Activated CD8-positive, alpha-beta memory T cell treated with anti-CD3 and anti-CD28 coated beads, Interleukin-2, amount 50 U/mL, for 48 hours (primary cell): ENCODE measurements at places on chromosomes 12 and 14.

DNA sequence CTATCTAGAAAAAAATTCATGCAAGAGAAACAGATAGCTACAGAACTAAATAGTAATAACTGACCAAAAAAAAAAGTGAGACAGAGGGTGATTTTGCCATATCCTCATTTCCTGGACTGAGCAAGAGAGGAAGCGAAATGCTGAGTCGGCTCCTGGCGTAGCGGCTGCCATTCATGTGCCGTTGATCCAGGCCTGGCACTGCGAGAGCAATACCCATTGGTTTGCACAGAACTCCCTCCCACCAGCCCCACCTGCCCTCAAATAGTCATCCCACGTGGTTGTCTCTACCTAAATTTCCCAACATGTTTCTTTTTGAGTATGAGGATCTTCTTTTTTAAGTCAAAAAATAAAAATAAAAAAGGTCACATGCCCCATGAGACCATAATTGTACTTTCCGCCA, 9.4 kb upstream of the WNT5B start:
- no peak for DNase-seq

DNA sequence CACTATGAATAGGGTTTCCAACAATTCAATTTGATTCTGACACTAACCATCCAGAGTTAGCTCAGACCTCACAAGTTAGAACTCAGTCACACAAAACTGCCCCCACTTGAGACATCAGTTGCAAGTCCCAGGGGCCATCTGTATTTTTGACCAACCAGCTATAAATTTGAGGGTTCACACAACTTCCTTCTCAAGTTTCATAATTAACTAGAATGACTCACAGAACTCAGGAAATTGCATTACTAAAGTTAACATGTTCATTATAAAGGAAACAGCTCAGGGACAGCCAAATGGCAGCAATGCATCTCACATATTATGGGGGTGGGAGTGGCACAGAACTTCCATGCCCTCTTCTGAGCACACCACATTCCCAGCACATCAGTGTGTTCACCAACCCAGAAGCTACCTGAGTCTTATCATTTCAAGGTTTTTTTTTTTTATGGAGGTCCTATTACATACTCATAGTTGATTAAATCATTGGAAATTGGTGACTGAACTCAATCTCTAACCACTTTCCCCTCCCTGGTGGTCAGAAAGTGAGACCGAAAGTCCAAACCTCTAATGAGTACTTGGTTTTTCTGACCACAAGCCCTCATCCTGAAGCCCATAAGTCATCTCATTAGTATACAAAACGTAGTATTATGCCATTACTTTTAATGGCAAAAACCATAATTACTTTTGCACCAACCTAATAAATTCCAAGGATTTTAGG, 1721.5 kb upstream of the SEL1L start:
- no peak for DNase-seq

- no peak for DNase-seq
Measured at GRCh38 chr14:74474376-74474775, 18.7 kb downstream of the NPC2 start.

- DNase-seq: peak; percentile 89
Measured at GRCh38 chr14:92613008-92613658, 99.6 kb downstream of the RIN3 start.

- DNase-seq: no peak
Measured at GRCh38 chr14:68421116-68421515, 371.8 kb downstream of the ZFP36L1 start.

- DNase-seq: no peak
Measured at GRCh38 chr12:76679778-76680177, 84.1 kb upstream of the ZDHHC17 start.

DNA sequence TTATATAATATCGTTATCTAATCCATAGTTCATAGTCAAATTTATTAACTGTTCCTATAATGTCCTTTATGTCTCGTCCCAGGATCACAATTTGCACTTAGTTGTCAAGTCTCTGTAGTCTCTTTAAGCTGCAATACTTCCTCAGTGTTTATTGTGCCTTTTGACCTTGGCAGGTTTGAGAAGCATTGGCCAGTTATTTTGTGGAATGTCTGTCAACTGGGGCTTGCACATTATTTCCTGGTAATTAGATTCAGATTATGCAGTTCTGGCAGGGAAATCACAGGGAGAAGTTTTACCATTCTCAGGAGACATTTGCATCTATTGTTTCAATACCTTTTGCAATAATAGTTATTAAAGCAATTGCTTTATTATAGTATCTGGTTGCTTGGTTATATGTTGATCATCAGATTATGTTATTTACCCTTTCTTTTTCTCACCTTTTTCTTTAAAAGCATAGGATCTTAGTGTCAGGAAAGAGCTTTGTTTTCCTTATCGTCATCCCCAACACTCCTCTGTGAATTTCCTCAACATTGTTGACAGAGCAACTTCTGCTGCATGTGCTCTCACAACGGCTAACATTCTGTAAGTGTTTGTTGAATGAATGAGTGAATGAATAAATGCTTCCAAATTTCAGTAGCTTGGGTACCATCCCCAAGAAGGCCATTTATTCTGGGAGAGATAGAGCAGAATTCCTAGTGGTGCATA, 3.7 kb upstream of the ART4 start:
- DNase-seq: no peak

GRCh38 chr12:45435945-45436710, 220.2 kb downstream of the ANO6 start:
- DNase-seq: no peak

DNA sequence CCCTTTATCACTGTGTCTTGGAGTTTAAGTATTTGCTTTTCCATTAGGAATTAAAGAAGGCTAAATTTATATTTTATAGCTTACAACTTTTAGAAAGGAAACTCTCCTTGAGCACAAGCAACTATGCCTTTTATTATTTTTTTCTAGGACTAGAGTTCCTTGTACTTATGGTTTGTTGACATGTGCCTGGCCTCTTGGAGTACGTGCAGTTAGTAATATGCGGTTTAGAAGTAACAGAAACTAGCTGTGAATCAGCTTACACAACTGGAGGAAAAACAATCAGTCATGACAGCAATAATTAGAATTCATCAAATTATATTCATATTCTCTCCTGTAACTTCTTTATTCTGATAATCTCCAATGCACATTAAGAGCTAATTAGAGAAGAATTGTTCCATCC, 428.7 kb downstream of the AEBP2 start:
- DNase-seq: no peak

DNA sequence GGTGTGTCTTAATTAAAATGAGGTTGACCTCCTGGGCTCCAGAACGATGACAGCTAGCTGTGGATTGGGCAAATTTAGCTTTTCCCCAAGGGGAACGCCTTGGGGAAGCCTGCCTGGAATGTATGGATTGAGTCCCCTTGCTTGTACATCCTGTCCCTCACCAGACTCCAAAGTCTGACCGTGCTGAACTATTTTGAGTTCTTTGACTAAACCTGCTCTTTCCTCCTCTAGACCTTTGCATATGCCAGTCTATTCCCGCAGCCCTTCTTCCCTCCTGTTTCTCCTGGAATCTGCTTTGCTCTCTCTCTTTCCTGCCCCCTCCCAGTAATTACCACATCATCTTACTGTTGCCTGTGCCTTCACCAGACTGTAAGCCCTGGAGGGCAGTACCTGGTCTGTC, 11.5 kb upstream of the KDM2B start:
- DNase-seq: no peak

DNA sequence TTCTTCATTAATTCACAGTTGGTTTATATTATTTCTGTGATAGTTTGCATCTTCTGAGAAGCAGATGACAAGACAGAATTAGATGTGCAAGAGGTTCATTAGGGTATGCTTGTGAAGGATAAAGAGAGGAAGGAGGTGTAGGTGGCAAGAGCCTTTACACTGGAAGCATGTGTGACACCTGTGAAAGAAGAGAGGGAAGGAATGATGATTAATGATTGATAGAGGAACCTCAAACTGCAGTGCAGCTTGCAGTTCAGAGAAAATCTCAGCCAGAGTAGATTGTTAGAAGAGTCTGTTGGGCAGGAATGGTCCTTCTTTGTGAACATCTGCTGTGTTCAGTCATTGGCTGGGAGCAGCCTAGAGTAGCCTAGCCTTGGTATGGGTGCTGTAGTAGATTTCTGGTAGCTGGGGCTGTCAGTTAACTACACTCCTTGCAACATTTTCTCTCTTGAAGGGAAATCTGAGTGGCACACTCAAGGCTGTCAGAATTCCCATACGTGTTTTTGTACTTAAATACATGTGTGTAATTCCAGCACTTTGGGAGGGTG, 9.0 kb downstream of the RCOR1 start:
- DNase-seq: no peak

- no peak for DNase-seq
Measured at GRCh38 chr12:64459394-64459891, 7.5 kb downstream of the TBK1 start.

- no peak for DNase-seq
Measured at GRCh38 chr14:57612946-57613345, 119.3 kb upstream of the CCDC198 start.

DNA sequence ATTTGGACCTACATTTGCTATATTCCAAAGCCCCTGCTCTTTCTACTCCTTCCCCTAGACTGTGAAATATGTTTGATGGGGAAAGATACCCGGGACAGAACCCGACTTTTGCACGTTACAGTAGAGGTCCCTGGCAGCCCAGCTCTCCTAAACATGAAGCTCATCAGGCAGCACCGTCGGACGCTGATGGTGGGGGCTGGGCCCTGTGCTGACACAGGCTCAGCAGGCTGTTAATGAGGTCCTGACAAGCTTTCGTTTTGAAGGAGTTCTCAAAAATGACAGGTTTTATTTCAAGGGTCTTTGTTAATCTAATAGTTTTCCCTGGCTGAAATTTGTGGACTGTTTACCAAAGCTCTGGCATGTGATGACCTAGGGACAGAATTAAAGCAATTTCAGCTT, 102.3 kb downstream of the SLC25A47 start:
- no peak for DNase-seq

DNA sequence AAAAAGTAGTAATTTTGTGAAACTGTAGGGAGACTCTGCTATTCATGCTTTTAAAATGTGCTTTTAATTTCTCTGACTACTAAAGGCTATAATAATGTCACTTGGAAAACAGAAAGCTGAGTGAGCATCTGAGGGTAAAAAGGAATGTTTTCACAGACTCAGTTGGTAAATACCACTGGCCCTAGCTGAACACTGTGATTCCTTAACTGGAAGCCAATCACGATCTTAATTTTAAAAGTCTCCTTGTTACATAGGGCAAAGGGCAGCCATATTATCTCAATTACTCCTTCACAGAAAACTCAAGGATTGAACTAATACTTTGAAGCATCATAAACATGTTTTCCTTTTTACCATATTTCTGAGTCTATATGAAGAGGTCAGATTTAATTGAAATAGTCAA, 41.9 kb downstream of the PAWR start:
- no peak for DNase-seq

DNA sequence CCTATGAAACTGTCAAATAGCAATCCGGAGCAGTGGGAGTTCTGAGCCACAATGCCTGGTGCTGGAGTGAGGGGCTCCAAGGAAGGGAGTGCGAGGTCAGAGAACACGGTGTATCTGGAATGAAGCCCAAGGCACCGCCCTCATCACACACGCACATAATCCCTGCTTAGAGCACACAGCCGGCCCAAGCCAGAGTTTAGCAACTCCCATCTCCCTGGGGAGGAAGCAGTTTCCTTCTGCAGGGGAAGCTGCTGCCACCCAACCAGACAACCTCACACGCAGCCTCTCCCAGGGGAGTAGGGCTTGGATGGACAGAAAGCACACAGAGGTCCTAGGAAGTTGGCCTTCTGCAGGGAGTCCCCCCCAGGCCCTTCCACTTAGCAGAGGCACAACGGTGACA, 31.3 kb downstream of the ACTN1 start:
- DNase-seq: no peak

DNA sequence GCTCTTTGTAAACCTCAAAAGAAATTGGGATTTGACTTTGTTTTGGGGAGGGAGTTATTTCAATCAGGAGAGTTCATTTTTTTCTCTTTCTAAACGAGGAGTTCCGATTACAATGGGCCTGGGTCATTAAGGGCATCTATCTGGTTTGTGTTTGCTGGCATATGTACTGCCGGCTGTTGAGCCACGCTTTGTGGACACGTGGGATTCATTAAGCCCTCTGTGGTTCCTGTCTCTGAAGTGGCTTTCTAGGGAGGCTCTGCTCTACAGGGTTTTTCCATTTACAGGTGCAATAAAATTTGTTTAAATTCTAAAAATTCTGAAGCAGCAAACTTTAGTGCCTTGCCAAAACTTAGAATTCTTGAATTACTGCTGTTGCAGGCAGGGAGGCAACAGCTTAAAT, 57.9 kb downstream of the GNS start:
- no peak for DNase-seq

DNA sequence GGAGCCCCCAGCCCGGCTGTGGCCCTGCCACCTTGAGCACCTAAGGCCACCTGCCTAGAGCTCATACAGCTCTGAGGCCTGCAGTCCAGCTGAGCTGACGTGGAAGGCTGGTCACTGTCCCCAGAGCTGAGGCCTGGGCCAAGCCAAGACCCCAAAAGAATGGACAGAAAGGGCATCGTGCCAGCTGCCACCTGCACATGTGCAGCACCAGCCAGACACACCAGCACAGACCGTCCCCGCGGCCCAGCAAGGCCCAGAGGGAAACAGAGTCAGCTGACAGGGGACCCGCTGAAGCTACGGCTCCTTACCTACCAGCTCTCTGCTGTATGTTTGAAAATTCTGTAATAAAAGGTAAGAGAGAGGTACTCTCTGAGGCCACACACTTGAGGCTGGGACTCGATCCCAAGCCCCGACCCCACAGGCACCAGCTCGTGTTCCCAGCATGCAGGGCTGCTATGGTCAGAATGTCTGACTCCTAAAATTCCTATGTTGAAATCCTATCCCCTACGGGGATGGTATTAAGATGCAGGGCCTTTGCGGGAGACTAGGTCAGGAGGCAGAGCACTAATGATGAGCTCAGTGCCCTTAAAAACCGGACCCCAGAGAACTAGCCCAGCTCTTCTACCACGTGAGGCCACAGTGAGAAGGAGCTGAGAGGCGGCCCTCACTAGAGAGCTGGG, 25.4 kb downstream of the BRF1 start:
- DNase-seq: no peak

GRCh38 chr14:87305345-87305744, 687.6 kb downstream of the GALC start:
- no peak for DNase-seq

DNA sequence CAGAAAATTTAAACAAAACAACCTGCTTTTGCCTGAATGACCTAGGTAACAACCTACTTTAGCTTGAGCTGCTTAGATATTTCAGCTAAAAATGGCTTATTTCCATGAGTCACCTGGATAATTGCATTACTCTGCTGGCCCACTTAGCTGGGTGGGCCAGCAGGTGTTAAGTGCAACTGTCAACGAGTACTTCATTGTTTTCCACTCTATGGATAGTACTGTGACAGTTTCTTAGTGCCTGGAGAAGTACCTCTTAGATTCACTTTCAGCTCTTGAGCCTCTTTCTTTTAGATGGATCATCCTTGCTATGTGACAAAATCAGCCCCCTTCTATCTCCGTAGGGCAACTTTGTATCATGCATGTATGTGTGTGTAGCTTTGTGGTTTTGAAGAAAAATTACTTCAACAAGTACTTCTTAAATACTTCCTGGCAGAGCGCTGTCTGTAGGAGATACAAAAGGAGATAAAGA, 368.2 kb upstream of the ATP2B1 start:
- DNase-seq: no peak

- DNase-seq: peak; percentile 96
Measured at GRCh38 chr12:124914392-124915238, at the start of gene UBC. UBC (minus strand) TSS chr12:124914650; CDS start chr12:124913771, 879 bp downstream.

- no peak for DNase-seq
Measured at GRCh38 chr14:75252254-75252837, 26.3 kb upstream of the FOS start.
